ENCODE measurements at places on chromosomes 5 and 9.

DNA sequence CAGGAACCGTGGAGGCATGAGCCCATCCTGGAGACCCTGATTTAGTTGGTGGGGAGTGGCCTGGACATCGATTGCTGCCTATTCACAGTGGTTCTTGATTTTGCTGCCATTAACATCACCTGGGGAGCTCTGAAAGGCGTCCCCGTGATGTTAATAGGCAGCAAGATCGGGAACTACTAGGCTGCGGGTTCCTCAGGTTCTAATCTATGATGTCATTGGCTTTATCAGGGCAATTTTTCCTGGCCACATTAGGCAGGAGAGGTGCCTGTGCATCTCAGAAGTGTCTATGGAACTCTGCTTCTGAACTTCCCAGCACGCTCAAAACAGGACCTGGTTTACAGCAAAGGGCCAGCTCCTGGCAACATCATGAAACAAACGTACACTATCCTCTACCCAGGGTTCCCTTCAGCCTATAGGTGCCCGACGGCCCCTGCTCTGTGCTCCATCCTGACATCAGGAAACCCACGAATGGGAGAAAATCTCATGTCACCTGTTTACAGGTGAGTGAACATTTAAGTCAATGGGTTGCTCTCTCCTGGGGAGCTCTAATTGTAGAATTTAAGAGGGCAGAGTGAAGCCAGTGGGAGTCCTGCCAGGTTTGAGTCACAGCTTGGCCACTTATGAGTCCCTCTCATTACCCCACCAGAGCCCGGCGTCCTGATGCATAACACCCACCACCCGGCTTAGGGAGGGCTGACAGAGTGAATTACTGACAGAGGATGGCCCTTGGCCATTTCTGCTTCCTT, 49.4 kb downstream of the ROPN1L start:
- DNase-seq = no peak

DNA sequence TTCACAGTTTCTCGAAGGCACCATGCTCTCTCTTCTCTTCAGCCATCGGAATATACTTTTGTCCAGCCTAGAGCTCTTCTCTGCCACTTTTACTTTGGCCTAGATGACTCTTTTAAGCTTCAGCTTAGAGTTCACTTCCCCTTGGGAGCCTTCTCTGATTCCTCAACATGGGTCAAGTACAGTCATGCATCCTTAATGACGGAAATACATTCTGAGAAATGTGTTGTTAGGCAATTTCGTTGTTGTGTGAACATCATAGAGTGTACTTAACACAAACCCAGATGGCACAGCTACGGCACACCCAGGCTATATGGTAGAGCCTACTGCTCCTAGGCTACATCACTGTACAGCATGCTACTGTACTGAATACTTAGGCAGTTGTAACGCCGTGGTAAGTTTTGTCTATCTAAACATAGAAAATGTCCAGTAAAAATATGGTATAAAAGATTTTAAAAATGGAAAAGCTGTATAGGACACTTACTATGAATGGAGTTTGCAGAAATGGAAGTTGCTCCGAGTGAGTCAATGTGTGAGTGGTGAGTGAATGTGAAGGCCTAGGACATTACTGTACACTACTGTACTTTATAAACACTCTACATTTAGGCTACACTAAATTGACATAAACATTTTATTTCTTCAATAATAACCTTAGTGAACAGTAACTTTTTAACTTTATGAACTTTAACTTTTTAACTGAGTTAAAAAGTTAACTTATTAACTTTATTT, 15.1 kb upstream of the TNFSF15 start:
- DNase-seq = no peak

GRCh38 chr5:43041110-43041668, 1.1 kb upstream of the ANXA2R start:
- DNase-seq = no peak

DNA sequence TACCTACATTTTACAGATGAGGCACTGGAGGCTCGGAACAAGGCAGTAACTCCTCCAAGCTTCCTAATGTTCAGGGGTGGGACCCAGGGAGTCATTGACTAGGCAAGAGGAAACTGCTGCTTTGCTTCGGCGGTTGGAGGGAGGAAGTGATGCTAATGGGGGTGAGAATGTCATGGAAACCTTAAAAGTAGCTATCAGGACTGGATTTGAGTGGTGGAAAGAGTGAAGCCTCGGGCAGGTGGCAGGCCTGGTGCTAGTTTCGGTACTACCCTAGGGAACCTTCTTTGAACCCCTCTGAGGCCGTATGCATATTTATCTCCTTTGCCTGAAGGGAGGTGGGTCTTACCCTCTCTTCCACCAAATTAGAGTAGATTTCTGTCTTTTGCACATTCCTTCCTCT, 1.6 kb downstream of the BSPRY start:
- DNase-seq = no peak

Data from epithelial cell of prostate (primary cell).